ENCODE measurements at places on chromosomes 4 and X.

- DNase-seq, result no peak
Measured at GRCh38 chrX:132474544-132475248, 14.1 kb downstream of the MBNL3 start.

DNA sequence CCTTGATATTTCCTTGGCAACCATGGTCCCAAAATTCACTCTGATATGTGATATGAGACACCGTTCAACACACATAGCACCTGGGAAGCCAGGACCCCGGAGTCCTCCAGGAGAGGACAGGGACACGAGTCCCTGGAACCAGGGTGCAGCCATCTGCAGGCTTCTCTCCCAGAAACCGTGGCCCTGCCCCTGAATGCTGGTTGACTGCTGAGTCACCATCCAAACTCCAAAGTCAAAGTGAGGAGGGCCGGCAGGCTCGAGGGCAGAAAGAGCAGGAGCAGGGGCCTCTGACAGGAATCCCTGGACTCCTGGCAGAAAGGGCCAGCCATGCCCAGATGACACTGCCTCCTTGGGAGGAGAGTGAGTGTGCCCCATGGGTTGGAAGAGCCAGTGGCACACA is 6.9 kb upstream of the PNMA6A start:
- DNase-seq, result no peak

GRCh38 chr4:61195101-61195500 is 5.0 kb upstream of the ADGRL3 start:
- no peak for DNase-seq

DNA sequence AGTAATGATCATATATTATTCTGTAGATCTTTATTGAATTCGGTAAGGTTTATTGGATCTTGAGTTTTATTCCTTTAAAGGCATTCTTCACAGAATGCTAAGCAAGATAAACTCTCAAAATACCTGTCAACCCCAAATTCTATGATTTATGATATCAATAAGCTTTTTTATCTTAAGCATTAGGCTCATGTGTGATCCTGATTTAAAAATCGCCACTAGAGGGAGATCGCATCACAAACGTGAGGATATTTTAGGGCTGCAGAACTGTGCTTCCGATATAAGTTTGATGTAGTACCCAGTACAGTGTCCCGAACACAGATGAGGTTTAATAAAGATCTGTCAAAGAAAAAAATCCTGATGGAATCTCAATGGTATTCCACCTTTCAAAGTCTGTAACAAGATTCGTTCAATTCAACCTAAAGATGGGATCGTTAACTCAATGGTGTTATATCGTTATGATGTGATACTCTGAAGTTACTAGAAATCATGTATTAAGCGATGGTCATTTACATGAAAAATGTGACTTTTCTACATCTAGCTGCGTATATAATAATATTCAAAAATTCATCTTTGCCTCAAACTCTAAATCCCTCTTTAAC is 169.0 kb downstream of the CORIN start:
- peak; percentile 5 for DNase-seq

DNA sequence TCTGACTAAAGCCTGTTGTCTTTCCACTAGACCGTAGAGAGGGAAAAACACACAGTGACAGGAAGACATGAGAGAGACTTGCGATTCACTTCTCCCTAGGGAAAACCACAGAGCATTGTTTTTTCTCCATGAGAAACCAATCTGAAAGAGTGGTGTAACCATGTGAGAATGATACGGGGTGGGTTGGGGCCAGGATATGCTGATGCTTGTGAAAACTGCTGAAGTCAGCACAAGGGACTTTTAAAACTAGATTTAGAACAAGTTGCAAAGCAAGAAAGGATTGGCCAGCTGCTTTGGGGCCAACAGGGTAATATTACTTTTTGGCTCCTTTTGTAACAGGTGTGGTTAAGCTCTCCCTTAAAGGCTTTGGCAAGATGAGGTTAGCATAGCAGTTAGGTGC is 66.1 kb downstream of the NHSL2 start:
- no peak for DNase-seq
